ENCODE measurements at places on chromosomes 6 and 20. TPM values are rescaled to one million over a fixed set of nuclear protein-coding genes. Genes with fewer than 3 reads are reported as not detected.

The DCDC2 gene
- 1.0 TPM for total RNA-seq

The SALL4 gene
- total RNA-seq: 1.8 TPM

The BPIFB4 gene
- not detected for total RNA-seq

The HTR1B gene
- 11.4 TPM for total RNA-seq

The ELOVL5 gene
- total RNA-seq: 89.4 TPM

The GNMT gene
- 0.97 TPM for total RNA-seq

The PPIL1 gene
- total RNA-seq: 21.0 TPM

The SCRT2 gene
- total RNA-seq: not detected

The MRPS18A gene
- 37.3 TPM for total RNA-seq

The PRELID3B gene
- 45.1 TPM for total RNA-seq

The EEF1A2 gene
- total RNA-seq: 0.68 TPM

The MROH8 gene
- total RNA-seq: 3.2 TPM

The ZC3H12D gene
- 0.21 TPM for total RNA-seq

The ADGRG6 gene
- total RNA-seq: 0.51 TPM

The ACAT2 gene
- 22.4 TPM for total RNA-seq

The KLC4 gene
- 39.0 TPM for total RNA-seq

The HAO1 gene
- total RNA-seq: not detected

The C20orf96 gene
- 19.9 TPM for total RNA-seq

The TRIM15 gene
- not detected for total RNA-seq

The MUC21 gene
- not detected for total RNA-seq

The CLVS2 gene
- total RNA-seq: not detected

The CPNE5 gene
- not detected for total RNA-seq

The SYS1 gene
- 23.7 TPM for total RNA-seq
